ENCODE measurements at places on chromosomes 5 and 9.

- DNase-seq: no peak
Measured at GRCh38 chr5:177294632-177295031, 8.9 kb downstream of the RAB24 start.

GRCh38 chr9:120366644-120367019, 213.3 kb downstream of the CDK5RAP2 start:
- peak; percentile 81 for DNase-seq

GRCh38 chr5:120657104-120657503, 193.0 kb downstream of the PRR16 start:
- no peak for DNase-seq

DNA sequence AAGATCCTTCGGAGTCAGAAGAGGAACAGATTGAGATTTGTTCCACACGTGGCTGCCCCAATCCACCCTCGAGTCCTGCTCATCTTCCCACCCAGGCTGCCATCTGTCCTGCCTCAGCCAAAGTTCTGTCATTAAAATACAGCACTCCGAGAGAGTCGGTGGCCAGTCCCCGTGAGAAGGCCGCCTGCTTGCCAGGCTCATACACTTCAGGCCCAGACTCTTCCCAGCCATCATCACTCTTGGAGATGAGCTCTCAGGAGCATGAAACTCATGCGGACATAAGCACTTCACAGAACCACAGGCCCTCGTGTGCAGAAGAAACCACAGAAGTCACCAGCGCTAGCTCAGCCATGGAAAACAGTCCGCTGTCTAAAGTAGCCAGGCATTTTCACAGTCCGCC, 85.9 kb downstream of the GOLPH3 start:
- DNase-seq: no peak

GRCh38 chr5:36682499-36682898, 76.1 kb downstream of the SLC1A3 start:
- no peak for DNase-seq

DNA sequence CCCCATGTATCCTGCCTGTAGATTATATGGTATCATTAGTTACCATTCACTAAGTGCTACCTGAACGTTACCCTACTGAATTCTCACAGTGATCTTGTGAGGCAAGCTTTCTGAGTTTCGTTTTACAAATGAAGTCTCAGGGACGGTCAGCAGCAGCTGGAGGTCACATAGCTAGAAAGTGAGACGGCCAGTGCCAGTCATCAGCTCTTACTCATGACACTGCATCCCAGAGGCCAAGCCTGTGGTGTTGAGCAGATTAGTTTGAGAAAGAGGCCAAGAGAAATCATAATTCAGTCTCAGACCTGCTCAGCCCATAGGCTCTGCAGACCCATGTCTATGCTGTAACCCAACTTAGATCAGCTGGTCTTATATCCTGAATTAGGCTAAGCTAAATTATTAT, 95.7 kb upstream of the EGFLAM start:
- DNase-seq: no peak

DNA sequence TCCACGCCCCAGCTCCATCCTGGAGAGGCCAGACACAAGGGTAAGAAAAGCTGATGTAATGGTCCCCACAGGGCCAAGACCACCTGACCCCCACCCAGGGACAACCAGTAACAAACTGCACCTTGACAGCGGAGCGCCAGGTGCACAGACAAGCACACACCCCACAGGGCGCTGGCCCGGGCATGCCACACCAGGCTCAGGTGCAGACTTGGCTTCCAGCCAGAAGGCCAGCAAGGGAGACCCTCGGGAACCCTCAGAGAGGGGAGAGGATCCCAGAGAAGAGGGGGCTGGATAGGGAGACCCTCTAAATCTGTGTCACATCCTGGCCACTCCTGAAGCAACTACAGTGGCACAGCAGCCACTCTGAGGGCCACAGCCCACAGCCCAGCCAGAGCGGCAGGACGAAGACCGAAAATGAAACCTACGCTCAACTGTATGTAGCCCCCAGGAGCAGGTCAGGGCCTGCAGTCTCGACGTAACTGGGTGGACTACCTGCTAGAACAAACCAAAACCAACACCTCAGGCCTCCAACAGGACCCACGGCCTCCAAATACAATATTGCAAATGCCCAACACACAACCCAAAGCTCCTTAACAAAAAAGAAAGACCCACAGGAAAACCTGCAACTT, 18.5 kb downstream of the CAMSAP1 start:
- DNase-seq: no peak

DNA sequence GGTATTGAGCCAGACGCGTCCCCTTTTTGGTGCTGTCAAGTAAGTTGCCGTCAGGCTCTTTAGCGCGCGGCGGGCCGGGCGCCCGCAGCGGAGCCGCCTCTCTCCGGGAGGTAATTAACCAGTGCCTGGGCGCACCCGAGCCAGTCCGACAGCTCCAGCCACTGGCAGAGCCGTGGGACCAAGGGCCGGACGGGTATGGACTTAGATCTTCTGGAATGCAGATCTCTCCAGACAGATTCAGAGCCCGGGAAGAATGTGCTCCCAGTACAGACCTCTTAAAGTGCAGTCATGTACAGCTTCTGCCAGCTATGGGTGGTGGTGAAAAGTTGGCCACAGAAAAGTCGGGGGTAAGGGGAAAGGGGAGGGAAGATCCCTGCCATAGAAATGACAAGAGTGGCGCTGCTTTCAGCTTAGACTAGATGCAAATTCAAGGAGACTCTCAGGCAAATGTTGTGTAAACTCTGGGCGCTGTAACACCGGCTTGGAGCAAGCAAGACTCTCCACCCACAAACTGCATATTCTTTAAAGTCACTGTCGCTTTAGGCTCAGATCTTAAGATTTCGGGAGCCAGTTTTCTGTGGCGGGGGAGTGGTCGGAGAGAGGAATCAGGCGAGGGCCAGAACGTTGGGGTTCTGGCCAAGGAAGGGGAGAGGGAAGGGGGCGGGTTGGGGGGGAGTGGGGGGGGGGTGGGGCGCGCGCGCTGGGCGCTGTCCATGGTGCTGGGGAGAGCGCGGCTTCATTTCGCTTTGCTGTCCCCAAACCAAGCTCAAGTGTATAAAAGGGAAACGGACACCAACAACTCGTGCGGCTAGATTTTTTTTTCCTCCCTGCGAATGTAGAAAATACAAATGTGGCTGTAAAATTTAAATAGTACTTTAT, 29.2 kb downstream of the NR2F1 start:
- peak; percentile 18 for DNase-seq

DNA sequence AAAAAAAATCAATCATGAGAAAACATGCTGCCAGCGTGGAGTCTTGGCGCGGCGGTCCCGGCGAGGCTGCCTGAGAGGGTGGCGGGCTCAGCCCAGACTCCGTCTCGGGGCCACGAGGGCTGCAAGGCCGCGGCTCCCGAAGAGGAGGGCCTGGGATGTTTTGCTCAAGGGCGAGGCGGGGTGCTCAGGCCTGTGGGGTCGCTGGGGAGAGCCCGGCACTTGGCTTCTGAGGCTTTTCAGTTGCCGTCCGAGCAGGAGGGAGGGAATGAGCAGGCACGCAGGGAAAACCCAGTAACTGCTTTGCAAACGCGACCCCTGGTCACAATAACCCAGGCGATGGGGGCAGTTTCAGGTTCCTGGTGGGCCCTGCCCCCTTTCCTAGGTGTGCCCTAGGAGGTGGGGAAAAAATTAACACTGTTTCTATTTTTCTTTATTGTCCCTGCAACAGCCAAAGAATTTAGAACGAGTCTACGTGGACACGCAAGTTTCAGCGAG, 3.2 kb upstream of the IRX2 start:
- DNase-seq: no peak

GRCh38 chr9:96214635-96215034, 87.3 kb downstream of the HSD17B3 start:
- no peak for DNase-seq

GRCh38 chr9:84499969-84500582, 159.5 kb upstream of the SLC28A3 start:
- no peak for DNase-seq

DNA sequence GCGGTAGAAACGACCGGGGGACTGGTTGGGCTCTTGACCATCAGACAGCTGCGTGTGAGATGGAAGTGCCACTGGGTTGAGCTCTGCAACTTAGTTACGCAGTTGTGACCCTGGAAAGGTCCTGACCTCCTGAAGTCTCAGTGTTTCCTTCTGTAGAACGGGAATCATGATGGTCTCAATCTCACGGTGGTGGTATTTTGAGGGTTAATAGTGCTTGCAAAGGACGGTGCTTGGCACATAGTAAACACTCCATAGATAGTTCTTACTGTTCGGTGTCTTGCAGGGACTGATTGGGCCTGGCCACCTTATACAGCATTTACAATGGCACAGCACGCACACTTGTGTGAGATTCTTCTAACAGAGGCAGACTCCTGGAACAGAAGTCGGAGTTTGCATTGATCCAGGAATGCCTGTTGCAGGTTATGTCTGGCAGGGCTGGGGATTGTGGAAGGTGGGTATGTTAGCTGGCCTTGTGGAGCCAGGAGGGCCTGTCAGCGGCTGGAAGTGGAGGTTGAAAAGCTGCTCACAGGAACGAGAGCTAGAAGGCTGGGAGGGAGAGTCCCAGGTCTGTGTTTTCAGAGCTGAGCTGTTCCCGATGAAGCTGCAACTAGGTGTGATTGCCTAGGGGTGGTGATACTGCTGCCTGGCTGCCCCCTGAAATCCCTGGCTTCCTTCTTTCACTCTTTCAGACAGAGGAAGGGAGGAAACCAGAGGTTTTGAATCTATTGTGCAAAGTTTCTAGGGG, 962 bp upstream of the TXN start:
- no peak for DNase-seq

- no peak for DNase-seq
Measured at GRCh38 chr5:126811515-126812198, 34.7 kb downstream of the LMNB1 start.

GRCh38 chr5:2697041-2697440, 54.4 kb downstream of the IRX2 start:
- DNase-seq: no peak

- no peak for DNase-seq
Measured at GRCh38 chr5:116898917-116899316, 324.3 kb upstream of the SEMA6A start.

DNA sequence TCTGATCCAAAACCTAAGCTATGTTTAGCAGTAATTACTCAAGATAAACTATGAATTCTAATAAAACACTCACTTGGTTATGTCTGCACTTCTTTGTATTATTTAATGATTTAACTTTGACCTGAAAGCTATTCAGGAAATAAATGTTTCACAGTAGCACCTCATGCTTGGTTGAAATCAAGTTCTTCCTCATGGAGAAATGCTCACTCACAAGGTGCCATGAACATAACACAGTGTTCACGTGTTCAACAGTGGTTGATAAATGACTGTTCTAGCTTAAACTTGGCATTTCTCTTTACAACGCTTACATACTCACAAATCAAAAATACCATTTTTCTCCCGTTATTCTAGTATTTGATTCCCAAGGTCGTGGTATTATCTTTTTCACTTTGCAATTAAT, 35.8 kb downstream of the PUM3 start:
- no peak for DNase-seq

- DNase-seq: no peak
Measured at GRCh38 chr9:34554211-34555001, 31.6 kb upstream of the ENHO start.

DNA sequence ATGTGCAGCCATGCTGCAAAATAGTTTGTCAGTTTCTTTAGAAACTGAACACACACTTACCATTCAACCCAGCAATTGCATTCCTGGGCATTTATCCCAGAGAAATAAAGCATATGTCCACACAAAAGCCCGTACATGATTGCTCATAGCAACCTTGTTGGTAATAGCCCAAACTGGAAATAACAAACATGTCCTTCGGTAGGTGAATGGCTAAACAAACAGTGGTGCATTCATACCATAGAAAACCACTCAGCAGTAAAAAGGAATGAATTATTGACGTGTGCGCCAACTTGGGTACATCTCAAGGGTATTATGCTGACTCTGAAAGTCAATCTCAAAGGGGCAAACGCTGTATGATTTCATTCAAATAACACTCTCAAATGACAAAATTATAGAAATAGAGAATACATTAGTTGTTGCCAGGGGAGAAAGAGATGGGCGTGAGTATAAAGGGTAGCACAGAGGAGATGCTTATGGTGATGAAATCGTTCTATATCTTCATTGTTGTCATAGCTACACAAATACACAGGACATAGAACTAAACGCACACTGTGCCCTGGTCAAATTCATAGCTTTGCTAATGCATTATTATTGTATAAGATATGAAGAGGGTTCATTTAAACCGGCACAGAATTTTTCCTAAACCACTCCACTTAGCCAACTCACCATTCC, 58.2 kb downstream of the DRD1 start:
- no peak for DNase-seq

DNA sequence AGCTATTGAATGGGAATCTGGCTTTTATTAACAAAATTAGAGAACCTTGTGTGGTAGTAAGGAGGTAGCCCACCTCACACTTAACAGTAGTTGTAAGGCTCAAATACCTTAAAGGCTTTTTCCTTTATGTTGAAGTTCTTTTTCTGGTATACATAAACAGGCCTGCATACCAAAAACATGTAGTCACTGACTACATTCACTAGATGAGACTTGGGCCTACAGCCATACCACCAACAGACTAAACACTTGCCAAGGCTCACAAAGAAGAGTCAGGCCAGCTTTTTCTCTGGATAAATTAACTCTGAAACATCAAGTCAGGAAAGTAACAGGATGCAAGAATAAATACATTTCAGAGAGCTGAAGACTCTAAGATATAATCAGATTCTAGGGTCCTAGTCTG, 78.6 kb upstream of the MPDZ start:
- no peak for DNase-seq

GRCh38 chr9:92242260-92243136, 51.0 kb downstream of the IARS1 start:
- DNase-seq: peak; percentile 10

DNA sequence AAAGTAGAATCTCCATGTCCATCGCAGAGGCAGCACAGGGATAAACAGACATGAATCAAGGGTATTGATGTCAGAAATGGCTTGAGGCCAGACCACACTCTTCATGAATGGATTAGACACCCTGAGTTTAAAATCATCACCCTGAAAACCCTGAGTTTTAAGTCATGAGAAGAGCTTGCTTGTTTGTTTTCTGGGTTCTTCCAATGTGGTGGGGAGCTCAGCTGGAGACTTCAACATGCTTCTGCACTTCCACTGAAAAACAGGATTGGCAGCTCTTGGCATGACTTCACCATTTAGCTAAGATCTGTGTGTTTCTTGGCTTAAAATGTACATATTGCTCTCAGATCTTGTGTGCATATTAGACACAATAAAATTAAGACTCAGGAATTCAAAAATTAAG, 9.8 kb downstream of the GCNT4 start:
- DNase-seq: no peak

DNA sequence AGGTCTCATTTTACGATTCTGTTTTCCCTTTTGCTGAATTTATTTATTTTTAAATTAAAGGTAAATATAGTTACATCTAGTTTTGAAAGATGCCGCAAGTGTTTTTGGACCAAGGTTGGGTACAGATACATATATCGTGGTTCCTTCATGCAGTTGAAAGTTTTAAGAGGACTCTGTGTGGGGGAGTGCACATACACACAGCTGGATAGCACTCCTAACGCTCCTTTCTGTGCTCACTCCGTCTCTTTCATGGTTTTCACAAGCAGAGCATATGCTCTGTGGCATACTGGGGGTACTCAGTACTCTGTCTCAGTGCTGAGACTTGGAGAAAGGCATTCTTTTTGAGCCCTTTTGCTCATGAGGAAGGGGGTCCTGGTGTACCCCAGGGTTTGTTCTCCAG, 307.5 kb downstream of the DOCK8 start:
- DNase-seq: no peak

All from HTR-8/SVneo (cell line).